ENCODE measurements at places on chromosomes 11 and 22.

DNA sequence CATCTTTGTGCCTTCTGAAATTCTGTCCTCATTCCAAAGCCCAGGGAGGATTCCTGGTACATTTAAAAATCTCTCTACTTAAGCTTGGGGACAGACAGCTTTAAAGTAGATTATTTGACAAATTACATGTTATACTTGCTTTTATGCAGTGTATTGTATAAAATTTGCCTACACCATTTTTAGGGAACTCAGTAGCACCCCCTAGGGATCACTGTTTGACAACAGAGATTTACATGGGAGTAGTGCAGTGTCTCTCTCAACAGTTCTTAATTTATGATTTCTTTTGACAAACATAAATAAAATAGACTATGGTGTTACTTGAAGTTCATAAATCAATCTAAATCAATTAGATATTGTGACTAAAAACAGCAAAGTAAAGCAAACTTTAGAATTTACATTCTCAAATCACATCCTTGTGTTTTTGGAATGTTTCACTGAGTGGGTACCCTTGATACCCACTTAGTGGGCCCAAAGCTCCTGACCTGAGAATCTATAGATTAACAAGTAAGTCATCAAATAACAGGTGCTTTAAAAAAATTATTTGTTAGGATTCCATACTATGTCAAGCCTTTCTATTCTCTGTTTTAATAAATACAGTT lies 428.8 kb downstream of the DYNC2H1 start:
- no peak for DNase-seq

DNA sequence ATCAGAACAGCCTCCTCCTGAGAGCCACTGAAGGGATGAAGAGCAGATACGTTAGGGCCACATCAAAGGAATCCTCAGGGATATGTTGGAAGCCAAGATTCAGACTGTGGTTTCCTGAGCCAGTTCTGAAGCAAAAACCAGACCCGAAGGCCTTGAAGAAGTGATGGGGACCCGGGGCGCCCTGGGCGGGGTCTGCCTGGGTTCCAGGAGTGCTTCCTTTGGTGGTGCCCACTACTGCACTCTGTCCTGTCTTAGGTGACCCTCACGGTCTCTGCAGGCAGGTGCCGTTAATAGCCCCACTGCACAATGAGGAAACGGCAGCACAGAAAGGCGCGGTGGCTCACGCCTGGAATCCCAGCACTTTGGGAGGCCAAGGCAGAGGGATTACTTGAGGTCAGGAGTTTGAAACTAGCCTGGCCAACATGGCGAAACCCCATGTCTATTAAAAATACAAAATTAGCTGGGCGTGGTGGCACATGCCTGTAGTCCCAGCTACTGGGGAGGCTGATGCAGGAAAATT lies 12.9 kb upstream of the SH3BP1 start:
- DNase-seq: no peak

- peak; percentile 49 for DNase-seq
These were observed 1.2 kb upstream of the ATF4 start for GRCh38 chr22:39518996-39519680.

DNA sequence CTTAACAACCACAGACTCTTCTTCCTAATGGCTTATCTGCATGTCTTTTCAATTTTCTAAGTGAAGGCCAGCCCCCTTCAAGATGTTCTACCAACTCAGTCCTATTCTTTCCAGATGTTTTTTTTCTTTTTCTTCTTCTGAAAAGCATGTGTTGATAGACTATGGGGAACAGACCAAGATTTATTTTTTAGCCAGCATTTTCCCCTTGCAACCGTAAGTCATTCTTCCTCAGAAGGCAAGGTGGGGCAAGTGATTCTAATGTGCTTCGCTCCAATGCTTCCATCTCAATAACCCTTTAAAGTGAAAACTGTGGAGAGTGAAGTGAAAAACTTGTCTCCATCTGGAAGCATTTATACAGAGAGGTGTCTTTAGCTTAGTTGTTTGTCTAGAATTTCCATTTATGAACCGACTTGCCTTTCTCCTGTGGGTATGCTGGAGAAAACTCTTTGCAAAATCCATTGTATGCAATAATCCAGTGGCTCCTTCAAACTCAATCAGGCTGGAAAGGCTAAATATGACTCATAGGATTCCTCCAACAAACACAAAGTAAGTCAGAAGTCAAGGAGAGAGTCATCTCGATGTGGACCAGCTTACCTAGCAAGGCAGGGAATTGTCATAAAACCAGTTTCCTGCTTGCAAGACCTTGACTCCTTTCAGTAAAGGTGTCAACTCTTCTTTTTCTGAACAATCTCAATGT lies 83.7 kb downstream of the MAML2 start:
- no peak for DNase-seq

GRCh38 chr11:118223992-118224391 lies 819 bp downstream of the JAML start:
- no peak for DNase-seq

- no peak for DNase-seq
These were observed 92.9 kb upstream of the AMOTL1 start for GRCh38 chr11:94675239-94675638.

DNA sequence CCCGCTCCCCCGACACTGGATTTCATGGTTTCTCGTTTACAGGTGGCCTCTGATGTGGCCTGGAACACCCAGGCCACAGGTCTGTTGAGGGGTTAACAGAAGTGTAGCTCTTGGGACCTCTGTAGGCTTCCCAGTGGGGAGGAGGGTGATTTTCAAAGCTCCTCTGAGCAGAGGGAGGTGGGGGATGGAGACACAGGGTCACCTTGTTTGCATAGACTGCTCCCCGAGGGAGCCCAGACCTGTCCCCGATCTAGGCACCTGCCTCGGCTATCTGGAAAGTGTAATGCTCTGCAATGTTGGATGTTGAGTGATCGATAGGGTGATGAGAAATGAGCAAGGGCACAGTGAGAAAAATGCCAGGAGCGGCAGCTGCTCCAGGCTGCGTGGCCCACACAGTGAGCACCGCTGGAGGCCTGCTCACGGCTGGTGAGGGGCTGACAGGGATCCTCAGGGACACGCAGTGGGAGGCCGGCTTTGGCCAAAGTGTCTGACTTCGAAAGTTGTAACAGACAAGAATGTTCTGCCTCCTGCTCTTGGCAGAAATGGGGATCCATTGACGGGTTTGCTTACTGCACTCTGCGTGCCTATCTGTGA lies 594.1 kb downstream of the BRD1 start:
- DNase-seq: no peak

- no peak for DNase-seq
These were observed 77.7 kb upstream of the FAM181B start for GRCh38 chr11:82811369-82811768.

DNA sequence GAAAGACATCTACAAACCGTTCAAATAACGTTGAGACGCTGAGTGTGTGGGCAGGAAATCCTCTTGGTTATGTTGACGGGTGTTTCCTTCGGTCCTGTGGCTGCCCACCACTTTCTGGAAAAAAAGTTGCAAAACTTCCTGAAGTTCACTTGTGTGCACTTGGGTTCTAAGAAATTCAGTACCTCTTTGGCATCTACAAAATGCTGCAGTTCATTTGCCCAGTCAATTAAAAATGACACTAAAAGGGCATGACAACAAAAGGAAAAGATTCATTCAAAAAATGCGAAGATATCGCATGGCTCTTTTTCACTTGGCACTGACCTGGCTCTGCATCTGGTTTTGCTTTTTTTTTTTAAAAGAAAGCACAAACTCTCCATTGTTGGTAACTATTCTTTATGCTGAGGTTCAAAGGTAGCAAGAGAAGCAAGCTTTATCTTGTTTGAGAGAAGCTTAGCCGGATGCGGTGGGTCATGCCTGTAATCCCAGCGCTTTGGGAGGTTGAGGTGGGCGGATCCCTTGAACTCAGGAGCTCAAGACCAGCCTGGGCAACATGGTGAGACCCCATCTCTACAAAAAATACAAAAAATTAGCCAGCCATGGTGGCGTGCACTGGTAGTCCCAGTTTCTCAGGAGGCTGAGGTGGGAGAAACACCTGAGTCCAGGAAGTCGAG lies 10.6 kb upstream of the XBP1 start:
- no peak for DNase-seq

DNA sequence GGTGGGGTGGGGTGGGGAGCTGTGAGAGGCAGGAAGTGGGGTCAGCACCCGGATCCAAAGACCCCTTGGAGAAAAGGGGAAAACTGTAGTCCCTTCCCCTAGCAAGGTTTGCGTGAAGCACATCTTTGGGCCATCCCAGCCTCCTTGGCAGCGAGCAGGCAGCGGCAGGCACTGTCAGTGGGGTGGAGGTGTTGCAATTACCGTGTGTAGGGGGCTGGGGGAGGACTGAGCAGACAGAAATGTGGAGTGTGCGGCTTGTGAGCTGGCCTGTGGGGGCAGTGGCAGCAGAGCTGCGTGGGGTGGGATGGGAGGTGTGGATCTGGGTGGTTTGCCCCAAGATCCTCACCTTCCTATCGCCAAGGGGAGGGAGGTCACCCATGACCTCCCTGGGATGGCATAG lies 16.4 kb downstream of the DAGLA start:
- no peak for DNase-seq

DNA sequence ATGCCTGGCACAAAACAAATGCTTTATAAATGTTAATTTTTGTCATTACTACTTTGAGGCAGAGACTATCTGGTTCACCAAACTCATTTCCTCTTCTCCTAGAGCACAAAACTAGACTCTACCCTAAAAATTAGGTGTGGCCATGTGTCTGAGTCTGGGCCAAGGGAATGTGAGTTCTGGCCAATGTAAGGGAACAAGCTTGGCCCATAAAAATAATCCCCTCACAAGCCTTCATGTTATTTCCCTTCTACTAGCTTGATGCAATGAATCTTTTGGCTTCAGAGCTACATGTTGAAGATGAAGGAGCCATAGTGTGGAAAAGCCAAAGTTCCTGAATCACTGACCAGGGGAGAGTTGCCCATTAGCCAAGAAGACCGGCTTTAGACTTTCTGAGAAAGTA lies 406.5 kb upstream of the CCDC90B start:
- DNase-seq: no peak

DNA sequence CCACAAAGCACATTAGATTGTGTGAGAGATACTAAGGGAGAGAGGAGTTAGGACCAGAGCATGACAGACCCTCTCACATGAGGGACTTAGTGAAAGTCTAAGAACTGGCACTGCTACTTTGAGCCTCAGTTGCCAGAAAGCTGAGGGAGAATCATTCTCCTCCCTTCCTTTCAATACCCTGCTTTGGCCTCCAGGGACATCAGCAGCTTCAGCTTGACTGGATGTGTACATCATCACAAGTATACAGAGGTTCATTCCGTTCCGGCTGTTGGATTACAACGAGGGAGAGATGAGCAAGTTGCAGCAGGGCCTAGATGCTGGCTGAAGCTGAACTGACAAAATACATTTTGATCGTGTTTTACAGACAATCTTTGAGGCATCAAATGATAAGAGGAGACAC lies 15.7 kb upstream of the ANO5 start:
- DNase-seq: no peak

DNA sequence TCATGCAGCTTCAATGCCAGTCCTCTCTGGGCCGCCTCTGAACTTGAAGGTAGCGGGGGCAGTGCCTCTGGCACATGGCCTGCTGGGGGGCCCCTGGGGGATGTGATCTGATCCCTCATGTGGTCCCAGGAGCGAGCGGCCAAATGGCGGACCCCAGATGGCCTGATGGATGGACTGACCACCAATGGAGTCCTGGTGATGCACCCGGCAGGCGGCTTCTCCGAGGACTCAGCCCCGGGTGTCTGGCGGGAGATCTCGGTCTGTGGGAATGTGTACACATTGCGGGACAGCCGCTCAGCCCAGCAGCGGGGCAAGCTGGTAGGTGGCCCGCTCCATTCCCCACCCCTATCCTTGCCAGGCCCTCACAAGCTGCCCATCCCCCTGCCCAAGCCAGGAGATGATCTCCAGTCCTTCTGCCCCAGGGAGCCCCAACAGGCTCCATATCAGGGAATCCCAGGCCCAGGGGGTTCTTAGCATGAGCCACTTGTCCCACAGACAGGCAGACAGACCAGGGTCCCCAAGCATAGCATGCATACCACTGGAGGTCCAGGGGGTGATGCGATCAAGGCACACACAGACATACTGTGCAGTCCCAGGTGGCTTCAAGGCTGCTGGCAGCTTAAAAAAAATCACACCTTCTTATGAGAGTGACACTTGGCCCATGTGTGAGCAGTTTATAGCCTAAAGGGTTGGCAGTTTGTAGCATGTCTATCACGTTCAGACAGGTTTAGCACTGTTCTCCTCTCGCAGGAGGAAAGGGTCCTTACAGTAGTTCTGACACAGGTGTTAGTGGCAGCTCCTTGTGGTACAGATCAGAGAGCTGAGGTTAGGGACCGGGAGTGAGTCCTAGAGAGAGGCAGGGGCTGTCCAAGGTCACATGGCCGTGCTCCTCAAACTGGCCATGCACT lies 6.4 kb upstream of the DPP3 start:
- DNase-seq: no peak

- no peak for DNase-seq
These were observed 267.2 kb upstream of the SYN3 start for GRCh38 chr22:33325232-33326004.

DNA sequence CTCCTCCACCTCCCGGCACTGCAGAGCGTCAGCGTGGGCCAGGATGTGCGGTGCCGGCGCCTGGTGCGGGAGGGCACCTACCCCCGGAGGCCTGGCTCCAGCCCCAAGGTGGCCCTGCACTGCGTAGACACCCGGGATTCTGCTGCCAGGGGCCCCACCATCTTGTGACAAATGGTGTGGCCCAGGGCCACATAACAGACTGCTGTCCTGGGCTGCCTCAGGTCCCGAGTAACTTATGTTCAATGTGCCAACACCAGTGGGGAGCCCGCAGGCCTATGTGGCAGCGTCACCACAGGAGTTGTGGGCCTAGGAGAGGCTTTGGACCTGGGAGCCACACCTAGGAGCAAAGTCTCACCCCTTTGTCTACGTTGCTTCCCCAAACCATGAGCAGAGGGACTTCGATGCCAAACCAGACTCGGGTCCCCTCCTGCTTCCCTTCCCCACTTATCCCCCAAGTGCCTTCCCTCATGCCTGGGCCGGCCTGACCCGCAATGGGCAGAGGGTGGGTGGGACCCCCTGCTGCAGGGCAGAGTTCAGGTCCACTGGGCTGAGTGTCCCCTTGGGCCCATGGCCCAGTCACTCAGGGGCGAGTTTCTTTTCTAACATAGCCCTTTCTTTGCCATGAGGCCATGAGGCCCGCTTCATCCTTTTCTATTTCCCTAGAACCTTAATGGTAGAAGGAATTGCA lies 13.5 kb downstream of the TSKU start:
- no peak for DNase-seq

GRCh38 chr22:31951194-31952093 lies 7.1 kb downstream of the YWHAH start:
- DNase-seq: no peak

DNA sequence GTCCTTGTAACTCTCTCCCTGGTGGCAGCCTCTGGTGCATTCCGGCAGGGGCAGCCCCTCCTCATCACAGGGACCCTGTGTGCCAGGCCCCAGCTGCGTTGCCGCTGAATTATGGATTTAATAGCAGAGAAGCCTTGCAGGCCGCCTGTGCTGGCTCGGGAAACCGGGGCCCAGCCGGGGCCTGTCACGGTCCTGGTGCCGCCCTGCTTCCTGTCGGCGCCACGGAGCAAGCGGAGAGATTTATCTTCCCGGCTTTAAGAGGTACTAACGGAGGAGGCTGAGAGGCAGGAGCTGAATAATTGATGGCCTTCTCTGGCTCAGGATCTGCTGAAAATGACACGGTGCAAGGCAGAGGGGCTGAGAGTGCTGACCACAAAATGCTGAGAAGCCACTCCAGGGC lies 54.0 kb upstream of the CCDC188 start:
- no peak for DNase-seq

Data from T-helper 2 cell (primary cell).